ENCODE measurements at places on chromosomes 12 and 14.

DNA sequence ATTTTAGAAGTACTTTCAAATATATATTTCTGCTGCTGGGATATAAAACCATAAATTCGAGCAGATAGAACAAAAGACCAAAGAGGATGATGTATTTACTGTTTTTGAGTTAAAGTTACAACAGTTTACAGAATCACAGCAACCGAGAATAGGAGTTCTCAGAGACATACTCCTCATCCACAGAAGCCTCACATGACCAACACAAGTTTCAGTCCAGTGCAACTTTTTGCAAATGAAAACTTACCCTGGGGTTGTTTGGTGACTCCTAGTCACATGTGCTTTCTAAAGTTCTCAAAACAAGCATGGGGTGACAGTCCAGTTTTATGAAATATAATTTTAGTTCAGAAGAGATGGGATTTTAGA, 117.1 kb downstream of the PRKCH start:
- DNase-seq = no peak

DNA sequence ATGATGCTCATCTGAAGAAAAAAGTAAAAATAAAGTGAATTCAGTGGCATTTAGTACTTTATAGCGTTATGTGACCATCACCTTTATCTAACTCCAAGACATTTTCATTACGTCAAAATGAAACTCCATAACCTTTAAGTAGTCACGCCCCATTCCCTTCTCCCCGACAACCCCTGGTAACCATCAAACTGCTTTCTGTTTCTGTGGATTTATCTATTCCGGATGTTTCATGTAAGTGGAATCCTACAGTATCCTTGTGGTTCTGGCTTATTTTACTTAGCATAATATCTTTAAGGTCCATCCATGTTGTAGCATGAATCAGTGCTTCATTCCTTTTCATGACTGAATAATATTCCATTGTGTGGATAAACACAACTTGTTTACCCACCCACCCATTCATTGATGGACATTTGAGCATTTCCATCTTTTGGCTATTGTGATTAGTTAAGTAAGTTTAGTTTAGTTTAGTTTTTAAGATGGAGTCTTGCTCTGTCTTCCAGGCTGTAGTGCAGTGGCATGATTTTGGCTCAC, 18.5 kb upstream of the MAP1LC3B2 start:
- DNase-seq = no peak

GRCh38 chr14:48125654-48126053, 450.2 kb upstream of the MDGA2 start:
- DNase-seq = no peak

DNA sequence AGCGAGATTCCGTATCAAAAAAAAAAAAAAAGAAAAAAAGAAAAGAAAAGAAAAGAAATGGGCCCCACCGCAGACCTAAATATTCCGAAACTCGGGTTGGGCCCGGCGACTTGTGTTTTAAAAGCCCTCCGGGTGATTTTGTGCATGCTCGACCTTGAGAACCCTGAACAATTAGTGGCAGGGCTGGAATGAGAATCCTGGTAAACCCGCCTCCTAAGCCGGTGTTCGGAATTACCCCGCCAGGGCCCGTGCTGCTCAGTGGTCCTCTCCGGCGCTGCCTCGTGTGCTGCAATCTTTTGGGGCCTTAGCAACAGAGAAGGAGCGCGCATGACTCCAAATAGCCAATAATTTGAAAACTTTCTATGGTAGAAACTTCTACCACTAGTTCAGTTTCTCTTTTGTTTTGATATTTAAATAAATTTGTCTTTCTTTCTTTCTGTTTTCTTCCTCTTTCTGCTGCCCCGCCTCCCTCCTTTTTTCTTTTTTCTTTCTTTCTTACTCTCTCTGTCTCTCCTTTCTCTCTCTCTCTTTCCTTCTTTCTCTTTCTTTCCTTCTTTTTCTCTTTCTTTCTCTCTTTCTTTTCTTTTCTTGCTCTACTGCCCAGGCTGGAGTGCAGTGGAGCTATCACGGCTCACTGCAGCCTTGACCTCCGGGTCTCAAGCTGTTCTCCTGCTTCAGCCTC, 1.5 kb upstream of the GALNT6 start:
- DNase-seq = no peak

Measured in activated T-helper 9 cell treated with anti-CD3 and anti-CD28 coated beads, Interleukin-2, amount 50 U/mL, for 16 hours (primary cell).